ENCODE measurements at places on chromosomes 6 and 20.

DNA sequence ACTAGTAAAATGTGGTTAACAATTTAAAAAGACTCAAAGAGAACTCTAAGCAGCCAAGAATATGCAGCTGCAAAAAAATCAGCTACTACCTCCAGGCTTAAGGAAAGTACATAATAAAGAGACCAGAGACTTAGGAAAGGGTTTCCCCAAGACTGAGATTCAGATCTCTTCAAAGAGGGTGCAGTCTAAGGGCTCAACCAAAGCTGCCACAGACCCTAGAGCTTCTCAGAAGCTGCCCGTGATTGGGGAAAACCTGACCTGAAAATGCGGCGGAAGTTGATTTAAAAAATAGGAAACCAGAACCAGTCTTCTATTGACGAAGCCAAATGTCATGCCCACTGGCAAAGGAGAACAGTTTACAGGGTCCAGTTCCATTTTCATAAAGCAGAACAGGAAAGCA is 516.8 kb upstream of the MARCKS start:
- DNase-seq: no peak

- DNase-seq: no peak
These were observed 30.4 kb downstream of the TM9SF4 start for GRCh38 chr20:32139947-32140346.

- DNase-seq: no peak
These were observed 67.6 kb upstream of the BTBD3 start for GRCh38 chr20:11849976-11850670.

GRCh38 chr6:7504041-7504440 is 37.4 kb upstream of the DSP start:
- no peak for DNase-seq

GRCh38 chr6:91464718-91465117 is 877.8 kb upstream of the MAP3K7 start:
- no peak for DNase-seq

DNA sequence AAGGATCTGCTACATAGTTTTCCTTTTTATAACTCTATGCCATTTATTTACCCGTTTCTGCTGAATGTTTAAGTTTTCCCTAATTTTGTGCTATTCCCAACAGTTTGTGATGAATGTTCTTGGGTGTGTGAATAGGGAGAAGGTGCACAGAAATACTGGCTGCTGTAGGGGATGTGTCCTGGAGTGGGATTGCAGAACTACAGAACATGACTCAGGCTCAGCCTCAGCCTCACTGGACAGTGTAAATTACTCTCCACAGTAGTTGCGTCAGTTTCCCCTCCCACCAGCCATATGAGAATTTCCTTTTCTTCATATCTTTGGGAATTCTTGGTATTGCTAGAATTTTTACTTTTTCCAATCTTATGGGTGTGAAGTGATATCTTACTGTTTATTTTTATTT is 57.0 kb downstream of the SLX4IP start:
- no peak for DNase-seq

- no peak for DNase-seq
These were observed 461.9 kb downstream of the GJA1 start for GRCh38 chr6:121897337-121897760.

DNA sequence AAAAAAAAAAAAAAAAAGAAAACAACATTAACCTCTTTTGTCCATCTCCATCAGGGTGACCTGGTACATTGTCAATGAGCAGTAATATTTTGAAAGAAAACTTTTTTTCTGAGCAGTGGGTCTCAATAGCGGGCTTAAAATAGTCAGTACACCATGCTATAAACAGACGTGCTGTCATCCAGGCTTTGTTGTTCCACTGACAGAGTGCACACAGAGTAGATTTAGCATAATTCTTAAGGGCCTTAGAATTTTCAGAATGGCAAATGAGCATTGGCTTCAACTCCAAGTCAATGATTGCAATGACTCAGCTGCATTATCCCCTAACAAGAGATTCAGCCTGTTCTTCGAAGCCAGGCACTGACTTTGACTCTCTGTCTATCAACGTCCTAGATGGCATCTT is 35.6 kb downstream of the MAP7 start:
- DNase-seq: no peak

GRCh38 chr6:22647719-22648118 is 78.4 kb downstream of the HDGFL1 start:
- DNase-seq: no peak

All from activated gamma-delta T cell treated with Interleukin-2 at 50 U/mL for 16 hours (primary cell).